NCI-H2107 (cell line): ENCODE measurements at places on chromosomes 1 and 21.

GRCh38 chr1:248730507-248731335 lies 24.8 kb downstream of the LYPD8 start:
- DNase-seq = no peak

DNA sequence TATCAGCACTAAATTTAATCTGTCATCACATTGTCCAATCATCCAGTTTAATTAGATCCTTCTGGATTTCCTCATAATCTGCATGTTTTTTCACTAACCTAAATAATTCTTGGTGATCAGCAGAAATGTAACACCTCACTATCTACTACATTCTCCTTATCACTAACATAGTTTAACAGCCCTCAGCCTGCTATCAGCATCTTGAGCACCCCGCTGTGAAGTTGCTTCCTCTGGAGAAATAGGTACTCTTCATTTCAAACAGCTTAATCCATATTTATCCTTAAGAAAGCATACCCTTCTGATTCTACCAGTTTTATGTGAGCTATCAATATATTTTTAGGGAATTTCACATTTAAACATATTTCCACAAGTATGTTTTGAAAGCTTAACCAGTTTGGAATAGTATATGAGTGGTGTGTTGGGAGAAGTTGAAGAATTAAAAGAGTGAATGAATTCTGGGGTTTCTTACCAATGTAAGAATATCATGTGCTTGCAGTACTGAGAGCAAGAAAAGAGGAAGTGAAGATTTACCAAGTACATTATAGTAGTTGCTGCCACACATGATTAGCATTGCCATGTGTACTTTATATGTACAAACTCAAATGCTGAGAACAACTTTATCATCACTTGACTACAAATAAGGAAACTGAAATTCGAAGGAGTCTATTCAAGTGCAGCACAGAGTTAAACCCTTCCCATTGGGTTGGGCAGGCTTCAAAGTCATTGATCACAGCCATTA lies 771.1 kb upstream of the ADGRL4 start:
- DNase-seq = no peak

DNA sequence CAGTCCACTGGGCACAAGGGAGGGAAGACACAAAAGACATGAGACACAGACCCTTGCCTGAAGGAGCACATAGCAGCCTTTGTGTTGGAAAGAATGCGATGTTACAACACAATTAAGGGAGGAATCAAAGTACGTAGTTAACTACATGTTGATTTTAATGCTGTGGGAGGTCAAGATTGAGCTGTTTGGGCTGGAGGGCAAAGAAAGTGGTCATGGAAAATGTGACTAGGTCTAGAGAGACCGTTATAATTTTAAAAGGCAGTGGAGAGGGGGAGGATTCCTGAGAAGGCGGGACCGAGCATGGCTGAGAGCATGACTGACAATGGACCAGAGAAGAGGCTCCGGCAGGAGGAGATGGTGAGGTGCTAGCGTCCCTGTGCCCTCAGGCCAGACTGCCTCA lies 111.8 kb upstream of the ATP1A1 start:
- no peak for DNase-seq

GRCh38 chr1:46589529-46589928 lies 14.5 kb downstream of the MKNK1 start:
- DNase-seq = no peak

GRCh38 chr1:20373764-20374163 lies 83.1 kb downstream of the VWA5B1 start:
- no peak for DNase-seq

GRCh38 chr1:77282187-77282865 lies 507 bp downstream of the AK5 start:
- DNase-seq = no peak
